NCI-H1417 (cell line): ENCODE measurements at places on chromosomes 5 and 9.

DNA sequence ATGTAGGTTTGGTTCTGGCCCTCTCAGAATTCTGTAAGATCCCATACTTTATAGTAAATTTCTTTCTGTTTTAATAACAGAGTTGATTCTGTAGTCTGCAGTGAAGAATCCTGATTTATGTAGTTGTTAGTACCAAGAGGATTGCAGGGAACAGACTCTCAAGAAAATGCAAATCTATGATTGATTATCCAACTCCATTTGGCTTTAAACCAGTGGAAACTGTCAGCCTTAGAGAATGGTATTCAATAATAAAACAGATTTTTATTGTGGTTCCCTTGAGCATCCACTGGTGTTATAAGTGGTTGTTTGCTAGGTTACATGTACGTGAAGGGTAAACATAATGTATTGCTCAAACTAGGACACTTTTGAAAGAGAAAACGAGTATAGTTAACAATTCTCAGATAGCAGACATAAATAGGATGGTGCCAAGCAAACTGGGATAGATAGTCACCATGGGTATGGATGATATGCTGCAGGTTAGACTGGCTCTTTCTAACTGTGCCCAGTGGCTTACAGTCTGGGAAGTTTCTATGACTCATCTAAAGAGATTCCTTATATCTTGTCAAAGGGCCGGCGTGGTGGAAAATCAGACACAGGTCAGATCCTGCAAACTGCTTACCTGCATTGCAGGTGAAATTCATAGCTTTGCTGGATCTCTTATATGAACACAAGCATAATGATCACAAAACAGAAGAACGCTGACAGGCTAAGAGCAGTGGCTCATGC is 41.7 kb upstream of the RPS23 start:
- DNase-seq: no peak

GRCh38 chr5:173246511-173246910 is 11.5 kb upstream of the NKX2-5 start:
- DNase-seq: no peak

DNA sequence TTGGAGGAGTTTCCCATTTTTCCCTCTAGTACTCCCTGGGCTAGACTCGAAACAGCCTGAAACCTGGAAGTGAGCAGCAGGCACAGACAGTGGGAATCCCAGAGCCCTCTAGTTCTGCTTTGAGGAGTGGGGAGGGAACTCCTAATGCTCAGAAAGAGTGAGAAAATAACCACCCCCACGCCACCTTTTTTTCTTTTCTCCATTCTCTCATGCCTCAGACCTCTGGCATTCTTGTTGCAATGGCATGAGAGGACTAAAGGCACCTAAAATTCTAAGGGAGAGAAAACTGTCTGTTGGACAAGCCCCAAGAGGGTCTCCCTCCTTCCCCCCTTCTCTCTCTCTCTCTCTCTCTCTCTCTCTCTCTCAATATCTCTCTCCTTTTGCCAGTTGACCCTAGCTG is 15.1 kb upstream of the IRF1 start:
- no peak for DNase-seq

GRCh38 chr5:38554403-38554802 is 2.0 kb downstream of the LIFR start:
- no peak for DNase-seq

DNA sequence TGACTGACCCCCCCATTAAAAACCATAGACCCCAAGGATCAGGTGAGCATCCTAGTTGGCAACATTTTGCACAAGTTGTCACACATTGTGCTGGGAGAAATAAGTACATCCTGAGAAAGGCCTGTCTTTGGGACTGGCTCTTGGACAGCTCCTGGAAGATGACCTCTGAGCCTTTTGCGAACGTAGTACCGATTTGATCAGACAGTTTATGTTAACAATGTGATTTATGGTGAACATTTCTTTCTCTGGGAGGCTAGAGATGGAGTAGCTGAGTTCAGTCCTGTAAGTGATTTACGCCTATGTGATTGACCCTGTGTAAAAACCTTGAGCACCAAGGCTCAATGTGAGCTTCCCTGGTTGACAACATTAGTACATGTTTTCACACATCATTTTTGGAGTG is 41.7 kb downstream of the LOX start:
- DNase-seq: no peak

- DNase-seq: no peak
Observed at GRCh38 chr9:109224751-109225150, 57.7 kb upstream of the FRRS1L start.

- peak; percentile 62 for DNase-seq
Observed at GRCh38 chr9:93945400-93946337, 9.5 kb downstream of the BARX1 start.

GRCh38 chr5:81786496-81786895 is 35.6 kb upstream of the SSBP2 start:
- DNase-seq: no peak

DNA sequence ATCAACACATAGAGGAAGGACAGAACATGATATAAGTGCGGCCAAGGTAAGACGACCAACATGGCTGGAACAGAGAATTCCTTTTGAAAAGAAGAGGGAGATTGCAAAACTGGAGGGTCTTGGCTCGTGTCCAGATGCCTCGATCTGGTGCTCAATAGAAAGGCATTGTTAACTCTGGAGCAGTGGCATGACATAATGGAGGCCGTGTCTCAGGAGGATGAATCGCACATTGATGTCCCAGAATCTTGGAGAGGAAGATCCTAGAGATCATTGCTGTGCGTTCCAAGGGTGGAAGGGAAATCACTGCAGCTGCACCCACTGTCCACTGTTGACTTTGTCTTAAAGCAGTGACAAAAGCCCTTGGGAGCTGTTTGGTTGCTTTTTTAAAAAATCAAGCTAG is 30.9 kb downstream of the GRAMD2B start:
- DNase-seq: no peak
